ENCODE measurements at places on chromosomes 5 and 9.
A peak's percentile ranks its signal among the peaks of the same experiment; 100 is the strongest.

GRCh38 chr5:175658299-175659145, 651 bp downstream of the HRH2 start:
- no peak for DNase-seq

GRCh38 chr5:115703514-115703913, 77.7 kb upstream of the TMED7 start:
- DNase-seq = no peak

DNA sequence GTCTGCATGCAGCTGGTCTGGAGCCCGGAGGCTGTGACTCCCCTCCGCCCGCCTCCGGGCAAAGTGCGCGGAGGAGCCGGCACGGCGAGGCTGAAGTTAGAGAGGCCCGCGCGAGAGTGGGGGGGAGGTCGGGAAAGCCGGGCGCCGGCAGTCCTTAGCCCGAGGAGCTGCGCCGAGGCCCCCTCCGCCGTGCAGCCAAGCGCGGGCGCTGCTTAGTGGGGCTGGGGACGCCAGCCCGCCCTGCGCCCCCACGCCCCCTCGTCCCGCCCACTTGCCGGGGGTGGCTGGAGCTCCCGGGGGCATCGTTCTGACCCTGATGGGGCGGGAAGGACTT, 403 bp downstream of the NINJ1 start:
- DNase-seq = no peak

DNA sequence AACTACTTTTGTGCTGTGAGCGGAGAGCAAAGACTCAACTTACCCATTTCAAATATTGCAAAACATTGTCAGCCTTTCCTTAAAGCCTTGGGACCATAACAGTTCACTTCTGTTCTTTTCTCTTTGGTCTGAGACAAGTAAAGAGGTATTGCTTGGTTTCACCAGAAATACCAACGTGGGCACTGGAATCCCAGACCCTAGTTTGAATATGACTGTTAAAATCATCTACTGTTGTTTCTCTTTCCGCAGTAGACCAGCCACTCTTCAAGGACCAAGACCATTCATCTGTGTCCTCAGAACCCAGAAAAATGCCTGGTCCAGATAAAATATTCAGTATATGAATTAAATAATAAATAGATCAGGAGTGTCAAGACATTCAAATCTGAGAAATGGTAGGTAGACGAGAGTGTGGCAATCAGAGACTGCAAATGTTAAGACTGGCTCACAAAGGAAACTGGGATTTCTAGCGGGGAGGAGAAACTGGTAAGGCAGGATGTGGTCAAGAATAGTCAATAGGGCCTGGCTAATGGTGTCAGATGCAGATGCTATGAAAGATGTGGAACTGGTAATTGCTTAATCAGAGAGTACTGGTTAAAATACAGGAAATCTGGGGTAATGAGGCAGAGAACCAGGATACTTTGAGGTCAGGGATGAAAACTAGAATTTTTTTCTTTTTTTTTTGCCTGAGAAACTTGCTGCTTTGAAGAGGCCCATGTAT, 82.1 kb upstream of the IL33 start:
- no peak for DNase-seq

DNA sequence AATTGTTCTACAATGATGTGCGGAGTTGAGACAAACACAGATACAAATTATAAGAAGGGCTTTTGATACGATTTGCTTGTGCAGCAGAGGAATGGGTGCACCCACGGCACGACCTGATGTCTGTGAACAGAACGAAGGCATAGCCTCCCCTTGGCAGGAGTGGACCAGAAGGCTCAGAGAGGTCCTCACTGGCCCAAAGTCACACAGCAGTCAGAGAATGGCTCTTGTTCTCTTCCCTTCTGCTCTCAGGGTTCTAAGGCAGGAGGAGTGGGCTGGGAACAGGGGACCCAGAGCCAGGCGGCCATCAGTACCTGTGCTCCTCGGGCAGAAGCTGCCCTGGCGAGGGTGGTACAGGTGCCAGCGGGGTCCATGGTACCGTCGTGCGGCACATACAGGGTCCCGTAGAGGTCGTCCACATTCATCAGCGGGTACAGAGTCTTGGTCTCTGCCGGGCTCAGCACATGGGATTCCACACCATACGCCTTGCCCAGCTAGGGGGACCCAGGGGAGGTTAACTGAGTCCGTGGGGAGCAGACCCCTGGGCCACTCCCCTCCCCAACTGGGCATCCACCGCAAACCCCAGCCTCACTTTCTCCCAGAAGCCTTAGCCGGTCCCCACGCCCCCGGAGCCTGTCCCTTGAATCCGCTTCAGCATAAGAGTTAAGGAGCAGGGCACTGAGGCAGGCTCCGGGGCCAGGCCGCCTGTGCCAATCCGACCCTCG, 7.0 kb downstream of the SARDH start:
- DNase-seq = no peak

DNA sequence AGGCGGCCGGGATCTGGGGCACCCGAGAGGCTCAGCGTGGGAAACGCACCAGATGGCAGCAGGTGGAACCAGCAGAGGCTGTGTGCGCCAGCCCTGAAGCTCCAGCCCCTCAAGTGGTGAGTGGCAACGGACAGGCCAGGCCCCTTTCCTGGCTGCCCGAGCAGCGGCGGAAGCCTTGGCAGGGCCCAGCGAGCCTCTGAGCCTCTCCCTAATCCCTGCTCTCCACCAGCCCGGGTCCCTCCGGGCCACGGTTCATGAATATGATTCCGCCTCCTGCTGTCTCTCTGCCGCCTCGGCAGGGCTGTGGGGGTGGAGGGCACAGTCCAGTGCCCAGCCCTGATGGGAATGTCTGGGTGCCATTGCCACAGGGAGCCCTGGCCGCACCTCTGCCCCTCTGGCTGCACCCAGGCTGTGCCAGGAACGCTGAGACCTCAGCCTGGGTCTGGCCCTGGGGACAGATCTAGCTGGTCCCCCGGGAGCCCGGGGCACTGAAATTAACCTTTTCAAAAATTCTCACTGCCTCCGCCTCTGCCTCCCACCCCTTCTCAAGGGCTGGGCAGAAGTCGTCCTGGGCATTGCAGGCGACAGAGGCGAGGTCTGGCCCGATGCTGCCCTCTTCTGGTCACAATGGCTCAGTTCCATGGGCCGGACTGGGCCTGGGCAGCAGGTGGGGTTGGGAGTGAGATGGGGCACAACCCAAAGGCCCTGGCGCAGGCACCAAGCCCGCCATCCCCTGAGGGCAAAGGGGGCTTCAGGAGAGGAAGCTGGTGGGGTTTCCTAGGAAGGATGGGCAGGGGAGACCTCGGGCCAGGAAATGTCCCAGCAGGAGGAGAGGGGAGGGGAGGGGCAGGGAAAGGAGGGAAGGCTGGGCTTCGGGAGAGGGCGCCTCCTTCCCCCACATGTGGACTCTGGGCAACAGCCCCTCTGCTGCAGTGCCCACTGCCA, 20.3 kb downstream of the CCDC187 start:
- peak; percentile 63 for DNase-seq

DNA sequence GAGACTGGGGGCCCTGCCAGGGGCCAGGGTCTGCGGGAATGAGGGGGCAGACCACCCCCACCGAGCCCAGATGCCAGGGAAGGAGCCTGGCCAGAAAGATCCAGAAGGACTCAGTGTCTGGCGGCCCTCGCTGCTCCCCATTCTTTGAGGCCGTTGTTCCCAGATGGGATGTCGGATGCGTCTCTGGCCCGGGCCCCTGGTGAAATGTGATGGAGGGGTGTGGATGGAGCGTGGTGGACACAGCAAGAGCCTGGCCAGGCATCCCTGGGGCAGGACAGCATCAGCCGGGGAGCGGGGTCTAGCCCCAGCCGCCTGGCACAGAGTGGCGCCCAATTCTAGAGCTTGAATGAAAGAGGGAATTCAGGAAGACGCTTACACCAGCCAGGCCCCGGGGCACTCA, 46.2 kb upstream of the NKD2 start:
- DNase-seq = no peak

DNA sequence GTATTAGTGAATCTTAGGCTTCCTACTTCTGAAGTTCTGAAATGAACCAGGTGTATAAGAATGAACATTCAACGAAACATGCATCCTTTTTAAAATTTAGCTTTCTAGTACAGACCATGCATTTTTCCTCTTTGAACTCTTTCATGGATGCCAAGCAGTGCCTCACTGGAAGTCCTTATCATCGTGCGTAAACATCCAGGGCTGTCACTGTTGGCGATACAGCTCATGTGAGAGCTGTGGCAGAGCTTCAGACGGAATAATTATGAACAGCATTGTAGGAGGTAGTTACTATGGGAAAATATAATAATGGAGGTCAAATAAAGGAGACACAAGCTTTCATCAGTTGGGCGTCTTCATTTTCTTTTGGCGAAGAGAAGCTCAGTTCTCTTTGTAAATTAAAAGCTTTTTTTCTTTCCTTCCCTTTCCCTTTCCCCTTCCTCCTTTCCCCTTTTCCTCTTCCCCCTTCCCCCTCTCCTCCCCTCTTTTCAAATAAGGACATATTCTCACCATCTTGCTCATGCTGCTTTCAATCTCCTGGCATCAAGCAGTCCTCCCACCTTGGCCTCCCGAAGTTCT, 167.3 kb downstream of the KDM4C start:
- no peak for DNase-seq

DNA sequence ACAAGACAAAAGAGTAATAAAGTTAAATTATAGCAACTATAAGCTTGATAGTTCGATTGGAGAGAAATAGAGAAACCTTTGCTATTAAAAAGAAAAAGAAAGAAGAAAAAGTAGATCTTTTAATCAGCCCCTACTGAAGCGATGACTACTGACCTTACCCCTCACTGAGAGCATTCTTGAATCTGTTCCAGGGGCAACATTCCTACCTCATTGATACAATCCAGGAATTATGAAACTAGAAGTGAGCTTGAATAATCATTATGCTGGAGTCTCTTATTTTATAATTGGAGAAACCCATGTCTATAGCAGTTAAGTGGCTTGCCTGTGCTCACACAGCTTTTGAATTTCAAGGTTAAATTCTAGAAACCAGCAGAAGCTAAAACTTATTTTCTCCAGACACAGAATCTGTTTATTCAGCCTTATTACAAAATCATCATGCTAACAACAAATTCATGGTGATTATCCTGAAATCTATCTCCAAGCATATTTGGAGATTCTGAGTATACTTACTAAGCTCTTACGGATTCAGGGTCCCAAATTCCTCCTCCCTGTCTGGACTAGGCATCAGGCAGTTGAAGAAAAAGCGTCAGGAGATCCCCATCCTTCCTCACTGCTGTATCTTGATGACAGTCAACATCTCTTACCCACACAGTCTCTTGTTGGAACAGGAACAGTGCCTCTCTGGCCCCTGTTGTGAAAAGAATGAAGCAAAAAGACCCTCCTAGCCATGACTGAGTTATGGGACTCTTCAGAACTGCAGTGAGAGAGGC, 547.6 kb upstream of the WWC1 start:
- no peak for DNase-seq

DNA sequence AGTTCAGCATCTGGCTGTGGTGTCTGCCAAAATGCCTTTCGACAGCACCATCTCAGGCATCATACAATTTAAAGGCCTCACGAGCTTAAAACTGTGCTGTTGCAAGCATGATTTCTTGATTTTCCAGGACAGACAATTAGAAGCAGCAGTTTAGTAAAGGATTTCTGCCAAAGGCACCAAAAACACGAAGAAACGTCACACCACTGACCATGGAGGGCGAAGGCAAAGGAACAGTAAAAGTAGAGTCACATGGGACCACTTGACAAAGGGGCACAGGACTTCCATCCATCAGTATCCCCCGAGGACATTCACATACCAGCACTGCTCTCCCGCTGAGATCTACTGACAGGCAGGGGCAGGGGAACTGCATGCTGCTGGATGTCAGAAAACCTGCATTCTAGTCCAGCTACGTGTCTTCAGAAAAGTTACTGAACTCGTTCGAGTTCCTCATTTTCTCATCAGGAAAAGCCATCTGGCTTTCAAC, 70.4 kb upstream of the FBXW11 start:
- DNase-seq = no peak

DNA sequence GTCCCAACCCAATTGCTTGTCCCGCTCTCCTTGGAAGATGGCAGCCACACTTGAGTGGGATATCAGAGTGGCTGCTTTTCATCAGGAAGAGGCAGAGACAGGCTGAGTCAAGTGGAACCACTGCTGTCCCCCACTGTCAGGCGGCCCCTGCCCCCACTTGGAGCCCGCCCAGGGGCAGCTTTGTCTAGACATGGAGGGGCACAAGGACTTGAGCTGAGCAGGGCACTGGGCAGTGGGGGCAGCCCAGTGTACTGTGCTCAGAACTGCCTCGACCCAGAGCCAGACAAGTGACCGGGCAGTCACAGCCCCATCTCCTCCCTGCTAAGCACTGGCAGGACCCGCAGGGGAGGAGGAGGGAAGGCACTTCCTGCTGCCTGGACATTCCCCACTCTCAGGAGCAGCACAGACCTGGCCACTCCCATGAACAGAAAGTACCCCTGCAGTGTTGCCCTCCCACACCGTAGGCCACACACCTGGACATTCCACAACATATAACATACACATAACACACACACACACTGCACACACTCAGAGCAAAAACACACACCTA, 91.0 kb downstream of the MRPL36 start:
- no peak for DNase-seq

Measured in activated CD4-positive, alpha-beta T cell treated with anti-CD3 and anti-CD28 coated beads, Interleukin-2, amount 50 U/mL, for 24 hours (primary cell).